ENCODE measurements at places on chromosomes 6 and 20.

- no peak for DNase-seq
Measured at GRCh38 chr6:131854803-131855202, 47.0 kb downstream of the ENPP1 start.

DNA sequence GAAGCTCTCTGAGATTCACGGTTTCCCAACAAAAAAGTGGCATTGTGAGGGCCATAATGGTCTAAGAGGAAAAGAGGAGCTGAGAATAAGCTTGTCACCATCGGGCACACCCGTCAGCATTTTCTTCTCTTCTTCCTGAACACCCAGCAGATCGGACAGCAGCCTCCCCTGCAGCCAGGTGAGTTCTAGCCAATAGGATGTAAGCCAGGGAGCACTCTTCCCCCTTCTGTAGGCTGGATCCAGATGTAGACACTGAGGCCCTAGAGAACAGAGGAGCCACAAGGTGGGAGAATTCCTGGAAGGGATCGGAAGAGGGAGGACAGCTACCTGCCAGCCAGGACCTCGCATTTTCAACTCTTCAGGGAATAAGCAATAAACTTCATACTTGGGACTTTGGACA, 228.0 kb downstream of the SYNDIG1 start:
- no peak for DNase-seq

GRCh38 chr6:109362102-109362884, 20.0 kb downstream of the CD164 start:
- DNase-seq, result peak; percentile 33

- DNase-seq, result peak; percentile 17
Measured at GRCh38 chr6:137919837-137920730, 53.0 kb downstream of the TNFAIP3 start.

DNA sequence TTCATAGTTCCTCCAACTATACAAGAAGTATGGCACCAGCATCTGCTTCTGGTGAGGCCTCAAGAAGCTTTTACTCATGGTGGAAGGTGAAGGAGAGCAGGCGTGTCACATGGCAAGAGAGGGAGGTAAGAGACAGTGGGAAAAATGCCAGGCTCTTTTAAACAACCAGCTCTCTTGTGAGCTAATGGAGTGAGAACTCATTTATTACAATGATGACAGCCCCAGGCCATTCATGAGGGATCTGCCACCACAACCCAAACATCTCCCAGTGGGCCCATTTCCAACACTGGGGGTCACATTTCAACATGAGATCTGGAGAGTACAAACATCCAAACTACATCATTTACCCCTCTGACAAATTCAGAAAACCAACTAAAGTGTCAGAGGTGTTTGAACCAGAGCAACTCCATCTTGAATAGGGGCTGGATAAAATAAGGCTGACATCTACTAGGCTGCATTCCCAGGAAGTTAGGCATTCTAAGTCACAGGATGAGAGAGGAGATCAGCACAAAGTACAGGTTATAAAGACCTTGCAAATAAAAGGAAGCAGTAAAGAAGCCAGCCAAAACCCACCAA, 2.2 kb upstream of the UBD start:
- no peak for DNase-seq

DNA sequence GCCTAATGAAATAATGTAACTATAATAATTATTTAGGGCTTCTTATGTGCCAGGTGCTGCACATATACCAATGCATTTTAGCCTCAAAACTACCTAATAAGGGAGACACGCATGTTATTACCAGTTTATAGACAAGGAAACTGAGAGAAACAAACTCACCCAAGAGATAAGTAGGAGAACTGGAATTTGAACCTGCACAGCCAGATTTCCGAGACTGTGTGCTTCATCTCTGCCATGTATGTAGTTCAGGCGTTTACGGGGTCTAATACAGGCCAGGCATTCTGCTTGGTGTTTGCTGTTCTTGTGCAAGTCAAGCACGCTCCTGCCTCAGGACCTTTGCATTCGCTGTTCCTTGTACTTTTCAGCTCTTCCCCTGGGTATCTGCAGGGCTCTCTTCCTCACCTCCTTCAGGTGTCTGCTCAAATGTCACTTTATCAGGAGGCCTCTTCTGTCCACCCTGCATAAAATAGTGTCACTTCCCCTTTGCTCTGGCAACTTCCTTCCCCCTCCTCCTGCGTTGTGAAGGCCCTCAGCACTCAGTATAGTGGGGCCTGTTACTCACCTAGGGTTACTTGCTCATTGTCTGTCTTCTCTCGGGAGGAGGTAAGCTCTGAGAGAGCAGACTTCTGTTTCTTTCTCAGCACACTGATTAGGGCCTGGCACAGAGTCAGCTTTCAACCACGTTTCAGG, 6.1 kb upstream of the NSFL1C start:
- no peak for DNase-seq

GRCh38 chr6:111650049-111650448, 44.4 kb upstream of the TRAF3IP2 start:
- DNase-seq, result no peak

DNA sequence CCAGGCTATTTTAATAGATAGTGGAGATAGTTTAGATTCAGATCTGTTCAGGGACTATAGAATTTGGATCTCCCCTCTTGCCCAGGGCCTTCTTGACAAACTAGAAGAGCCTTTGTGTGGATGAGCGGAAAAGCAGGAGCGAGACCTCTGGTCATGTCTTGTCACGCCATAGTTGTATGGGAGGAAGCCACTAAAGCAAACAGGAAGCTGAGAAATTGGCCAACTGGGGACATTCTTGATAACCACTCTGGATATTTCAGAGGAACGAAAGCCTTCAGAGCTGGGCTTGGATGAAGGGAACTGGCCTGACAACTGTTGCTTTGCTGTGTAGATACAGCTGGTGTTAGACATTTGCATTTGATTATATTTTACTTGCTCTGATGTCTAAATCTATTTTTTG, 54.1 kb upstream of the EXOC2 start:
- DNase-seq, result no peak

DNA sequence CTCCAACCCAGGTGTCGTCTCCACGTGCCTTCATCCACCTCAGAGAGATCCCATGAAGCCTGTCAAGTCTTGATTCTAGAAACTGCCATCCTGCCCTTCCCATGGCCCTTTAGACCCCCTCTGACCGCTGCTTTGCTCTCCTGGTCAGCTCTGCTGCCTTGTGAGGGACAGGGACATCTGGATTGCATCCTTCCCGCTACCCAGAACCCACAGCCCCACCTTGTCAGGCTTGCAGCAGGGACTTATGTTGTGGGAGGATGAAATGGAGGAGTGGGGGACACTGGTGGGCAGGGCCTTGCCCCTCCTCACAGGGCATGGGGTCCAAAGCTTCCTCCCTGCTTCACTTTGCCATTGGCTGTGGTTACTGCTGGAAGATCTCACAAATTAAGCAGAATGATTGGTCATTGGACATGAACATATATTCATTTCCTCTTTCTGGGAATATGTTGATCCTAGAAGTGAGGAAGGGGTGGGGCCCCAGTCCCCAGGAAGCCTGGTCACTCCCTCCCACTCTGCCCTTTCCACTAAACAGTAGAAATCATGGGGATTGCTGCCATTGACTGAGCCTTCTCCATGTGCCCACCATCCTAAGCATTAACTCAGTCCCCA, 4.5 kb downstream of the GLP1R start:
- no peak for DNase-seq

- no peak for DNase-seq
Measured at GRCh38 chr20:57753332-57754164, 43.7 kb upstream of the PMEPA1 start.

DNA sequence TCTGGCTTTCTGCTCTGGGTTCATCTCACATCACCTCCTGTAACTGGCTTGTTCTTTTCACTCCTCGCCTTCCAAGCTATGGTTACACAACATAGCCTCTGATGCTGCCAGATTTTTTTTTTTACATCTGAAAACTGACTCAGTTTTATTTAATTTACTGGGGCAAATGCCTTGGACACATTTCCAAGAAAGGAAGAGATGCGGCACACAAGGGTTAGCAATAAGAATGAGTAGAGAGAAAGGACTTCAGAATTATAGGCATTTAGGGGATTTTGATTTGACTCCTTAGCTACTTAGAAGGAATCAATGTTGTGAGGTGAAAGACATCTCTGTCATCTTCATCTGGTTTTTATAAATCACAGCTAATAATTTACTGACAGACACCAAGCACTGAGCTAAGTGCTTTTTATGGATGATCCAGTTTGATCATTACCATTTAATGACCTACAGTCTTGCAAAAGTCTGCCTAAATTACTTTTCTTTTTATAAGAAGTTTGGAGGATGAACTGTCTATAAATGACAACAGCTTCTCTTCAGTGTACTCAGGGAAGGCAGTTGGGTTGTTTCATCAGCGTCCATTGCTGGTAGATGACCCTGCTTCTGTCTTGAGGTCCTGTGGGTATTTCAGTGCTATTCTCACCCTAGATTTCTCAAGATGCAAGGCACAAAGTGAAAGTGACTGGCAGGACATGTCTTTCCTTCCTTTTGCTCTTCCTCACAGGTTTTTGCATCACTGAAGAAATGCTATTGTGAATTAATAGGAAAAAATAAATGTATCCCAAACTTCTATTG, 31.1 kb downstream of the LAMA4 start:
- peak; percentile 92 for DNase-seq

DNA sequence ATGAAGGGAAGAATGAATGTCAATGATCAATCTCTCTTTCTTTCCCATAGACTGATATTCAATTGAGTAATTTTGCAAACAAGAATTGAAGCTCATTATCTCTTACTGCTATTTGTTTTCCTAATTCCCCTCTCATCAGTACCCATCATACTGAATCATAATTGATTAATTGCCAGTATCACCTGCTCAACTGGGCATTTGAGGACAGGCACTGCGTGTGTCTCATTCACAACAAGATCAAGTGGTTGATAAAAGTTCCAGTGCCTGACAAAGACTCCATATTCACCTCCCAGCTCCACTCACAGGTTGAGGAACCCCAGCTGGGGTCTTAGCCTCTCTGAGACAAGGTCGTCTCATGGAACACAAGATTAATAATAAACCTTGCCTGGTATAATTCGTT, 67.7 kb downstream of the BCAS1 start:
- DNase-seq, result no peak

- DNase-seq, result no peak
Measured at GRCh38 chr20:13101706-13102105, 92.9 kb downstream of the SPTLC3 start.

DNA sequence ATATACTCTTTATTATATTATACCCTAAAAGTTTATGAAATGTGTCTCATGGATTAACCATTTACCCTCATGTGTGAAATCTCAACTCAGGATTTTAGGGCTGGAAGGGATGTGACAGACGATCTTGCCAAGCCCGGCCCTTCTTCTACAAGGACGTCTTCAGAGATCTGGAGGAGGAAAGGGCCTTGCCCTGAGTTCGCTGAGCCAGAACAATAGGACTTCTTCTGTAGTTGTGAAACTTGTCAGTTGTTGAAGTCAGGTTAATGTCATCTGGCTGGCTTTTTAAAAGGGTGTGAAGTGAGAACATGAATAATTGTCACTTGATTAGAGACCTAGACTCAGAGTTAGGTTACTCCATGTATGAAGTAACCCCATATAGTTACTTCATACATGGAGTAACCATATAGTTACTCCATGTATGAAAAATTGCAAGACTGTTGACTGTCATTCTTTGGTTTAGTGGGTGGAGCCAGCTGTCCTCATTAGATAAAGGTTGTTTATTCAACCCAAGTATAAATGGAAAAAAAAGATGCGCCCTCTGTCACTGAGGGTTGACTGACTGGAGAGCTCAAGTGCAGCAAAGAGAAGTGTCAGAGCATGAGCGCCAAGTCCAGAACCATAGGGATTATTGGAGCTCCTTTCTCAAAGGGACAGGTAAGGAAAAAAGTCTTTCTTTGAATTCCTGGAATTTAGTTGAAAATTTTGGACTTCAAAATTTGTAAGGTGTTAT, at the start of gene ARG1:
Gene ARG1 (plus strand): TSS at position 541 of the 730 bp plus-strand sequence. CDS start 57 bp downstream, at position 598.
- no peak for DNase-seq
